ENCODE measurements at places on chromosomes 4 and X. TPM values are rescaled to one million over a fixed set of nuclear protein-coding genes. Genes with fewer than 3 reads are reported as not detected.

- H3K27me3 ChIP-seq, result no peaks in the 10 kb centered on the region
- no peak overlapping the region for H3K27ac ChIP-seq
- DNase-seq, result no peak
- no peaks in the 10 kb centered on the region for H3K36me3 ChIP-seq
- no peaks in the 10 kb centered on the region for H3K4me1 ChIP-seq
These were observed 435.2 kb upstream of the AMOT start for GRCh38 chrX:113275804-113276203.

DNA sequence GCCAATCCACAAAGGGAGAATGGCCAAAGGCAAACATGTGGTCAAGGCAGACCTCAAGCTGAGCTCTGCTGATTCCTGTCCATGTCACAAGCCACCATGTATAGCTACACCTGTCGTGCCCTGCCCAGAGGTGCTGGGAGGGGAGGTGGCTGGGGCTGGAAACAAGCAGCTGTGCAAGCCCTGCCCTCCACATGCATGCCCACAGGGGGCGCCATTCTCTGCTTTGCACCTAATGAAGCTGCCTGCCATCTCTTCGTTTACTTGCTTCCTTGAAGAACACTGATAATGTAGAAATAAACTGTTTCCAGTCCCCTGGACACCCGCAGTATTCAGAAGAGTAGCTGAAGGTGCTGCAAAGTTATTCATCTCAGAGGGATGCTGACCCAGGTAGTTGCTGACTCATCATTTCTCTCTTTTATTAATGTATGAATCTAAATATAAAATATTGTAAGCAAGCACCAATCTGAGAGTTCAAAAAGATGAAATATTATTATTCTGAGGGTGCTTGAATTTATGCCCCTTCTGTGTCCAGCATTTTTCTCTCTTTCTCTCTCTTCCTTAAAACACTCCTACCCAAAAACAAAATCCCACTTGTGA, 278.6 kb downstream of the ADGRA3 start:
- H3K36me3 ChIP-seq, result no peaks in the 10 kb centered on the region
- no peak overlapping the region for H3K27ac ChIP-seq
- no peaks in the 10 kb centered on the region for H3K27me3 ChIP-seq
- no peaks in the 10 kb centered on the region for H3K4me1 ChIP-seq
- no peak for DNase-seq

GRCh38 chrX:19684311-19684710, 169.0 kb upstream of the MAP3K15 start:
- DNase-seq, result no peak
- H3K4me3 ChIP-seq, result no peak overlapping the region
- H3K4me1 ChIP-seq, result peaks cover 7% of the 10 kb centered on the region
- H3K27ac ChIP-seq, result no peak overlapping the region
- H3K36me3 ChIP-seq, result no peaks in the 10 kb centered on the region

GRCh38 chrX:15500497-15500966, at the start of gene BMX:
Gene BMX, plus strand, starts transcription at chrX:15500807. Its CDS starts 7,547 bp downstream, at chrX:15508354.
- no peak for DNase-seq
- no peak within 1 kb of the TSS for H3K4me3 ChIP-seq
- H3K36me3 ChIP-seq, result no peaks in the 10 kb centered on the region
- no peak within 1 kb of the TSS for H3K27ac ChIP-seq

- no peak overlapping the region for H3K27ac ChIP-seq
- no peak overlapping the region for H3K4me3 ChIP-seq
- H3K36me3 ChIP-seq, result peaks cover 2% of the 10 kb centered on the region
- H3K27me3 ChIP-seq, result no peaks in the 10 kb centered on the region
These were observed 168.5 kb downstream of the FAT4 start for GRCh38 chr4:125483278-125483677.

GRCh38 chr4:139279760-139280620, at the start of gene MGARP:
Gene MGARP, minus strand, starts transcription at chr4:139280225. Its CDS starts 67 bp downstream, at chr4:139280158.
- H3K27me3 ChIP-seq, result no peaks in the 10 kb centered on the region
- no peaks in the 10 kb centered on the region for H3K36me3 ChIP-seq
- no peak within 1 kb of the TSS for H3K27ac ChIP-seq
- peak within 1 kb of the TSS; percentile 66 for H3K4me3 ChIP-seq
- peak; percentile 27 for DNase-seq
- peaks cover 20% of the 10 kb centered on the region for H3K4me1 ChIP-seq

DNA sequence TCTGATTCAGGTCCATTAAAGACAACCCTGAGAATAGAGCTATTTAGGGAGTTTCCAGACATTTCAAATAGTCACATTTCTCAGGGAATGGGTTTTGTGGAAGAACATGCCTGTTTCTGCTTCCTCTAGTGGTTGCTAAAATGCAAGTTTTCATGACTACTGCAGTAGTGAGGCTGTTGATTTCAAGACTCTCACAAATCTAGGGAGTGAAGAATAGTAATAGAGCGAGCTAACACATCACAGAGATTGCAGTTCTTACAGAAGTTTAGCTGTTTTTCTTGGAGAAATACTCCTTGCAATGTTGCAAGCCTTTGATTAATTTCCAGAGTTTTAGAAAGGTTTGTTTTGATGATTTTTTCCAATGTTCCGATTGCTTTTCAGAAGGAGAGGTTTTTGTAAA, 610.2 kb upstream of the HTR2C start:
- no peak for DNase-seq
- no peaks in the 10 kb centered on the region for H3K4me1 ChIP-seq
- no peak overlapping the region for H3K27ac ChIP-seq
- no peaks in the 10 kb centered on the region for H3K36me3 ChIP-seq
- no peak overlapping the region for H3K4me3 ChIP-seq

GRCh38 chr4:80535551-80535950, 200.0 kb downstream of the CFAP299 start:
- H3K36me3 ChIP-seq, result no peaks in the 10 kb centered on the region
- H3K27ac ChIP-seq, result no peak overlapping the region
- no peaks in the 10 kb centered on the region for H3K27me3 ChIP-seq
- H3K4me1 ChIP-seq, result no peaks in the 10 kb centered on the region
- DNase-seq, result no peak
- H3K4me3 ChIP-seq, result no peak overlapping the region

GRCh38 chr4:182700362-182701160, 216.6 kb downstream of the DCTD start:
- no peaks in the 10 kb centered on the region for H3K36me3 ChIP-seq
- H3K27ac ChIP-seq, result no peak overlapping the region
- H3K4me1 ChIP-seq, result no peaks in the 10 kb centered on the region
- H3K4me3 ChIP-seq, result no peak overlapping the region

GRCh38 chr4:114209584-114209983, 230.1 kb upstream of the ARSJ start:
- H3K27ac ChIP-seq, result no peak overlapping the region
- DNase-seq, result no peak
- no peaks in the 10 kb centered on the region for H3K27me3 ChIP-seq
- H3K4me3 ChIP-seq, result no peak overlapping the region
- H3K4me1 ChIP-seq, result no peaks in the 10 kb centered on the region

DNA sequence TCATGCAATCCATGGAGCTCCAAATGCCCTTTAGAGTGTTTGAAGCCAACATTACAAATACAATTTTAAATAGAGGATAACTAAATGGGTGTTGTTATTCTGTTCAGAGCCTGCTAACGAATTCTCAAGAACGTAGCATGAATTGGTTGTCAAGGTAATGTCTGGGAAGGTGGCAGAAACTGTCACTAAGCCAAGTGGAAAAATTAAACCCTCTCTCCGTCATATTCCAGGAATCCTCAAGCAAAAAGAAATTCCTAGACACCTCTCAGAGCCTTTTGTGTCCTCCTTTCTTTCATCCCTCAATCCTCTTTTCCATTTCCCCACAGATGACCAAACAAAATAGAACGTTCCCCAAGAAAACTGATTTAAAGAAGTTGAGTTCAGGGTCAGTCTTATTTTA, 204.0 kb downstream of the MID1 start:
- H3K27me3 ChIP-seq, result no peaks in the 10 kb centered on the region
- no peak for DNase-seq

DNA sequence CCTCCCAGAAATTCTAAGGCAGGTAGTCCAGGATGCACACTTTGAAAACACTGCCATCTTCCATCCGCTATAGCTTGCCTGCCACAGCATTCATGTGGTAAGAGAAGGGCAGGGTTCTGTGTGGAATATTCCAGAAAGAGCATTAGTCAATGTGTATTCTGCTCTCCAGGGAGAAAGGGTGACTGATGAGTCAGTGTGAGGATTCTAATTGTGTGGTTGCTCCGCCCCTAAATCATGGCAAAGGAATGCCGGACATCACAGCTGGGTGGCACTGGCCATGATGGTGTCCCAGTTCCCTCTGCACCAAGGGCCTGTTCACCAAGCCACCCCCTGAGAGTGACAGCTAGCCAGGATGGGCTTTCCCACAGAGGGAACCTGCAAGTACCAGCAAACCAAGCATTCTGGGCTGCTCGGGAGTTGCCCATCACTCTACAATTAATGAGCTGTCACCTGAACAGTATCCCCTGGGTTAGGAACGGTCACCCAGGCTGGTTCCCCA, 9.5 kb downstream of the IDS start:
- no peaks in the 10 kb centered on the region for H3K27me3 ChIP-seq
- peaks cover 28% of the 10 kb centered on the region for H3K36me3 ChIP-seq
- H3K4me3 ChIP-seq, result no peak overlapping the region
- peak; percentile 83 for DNase-seq
- H3K4me1 ChIP-seq, result peaks cover 38% of the 10 kb centered on the region
- peak overlapping the region; percentile 84 for H3K27ac ChIP-seq

DNA sequence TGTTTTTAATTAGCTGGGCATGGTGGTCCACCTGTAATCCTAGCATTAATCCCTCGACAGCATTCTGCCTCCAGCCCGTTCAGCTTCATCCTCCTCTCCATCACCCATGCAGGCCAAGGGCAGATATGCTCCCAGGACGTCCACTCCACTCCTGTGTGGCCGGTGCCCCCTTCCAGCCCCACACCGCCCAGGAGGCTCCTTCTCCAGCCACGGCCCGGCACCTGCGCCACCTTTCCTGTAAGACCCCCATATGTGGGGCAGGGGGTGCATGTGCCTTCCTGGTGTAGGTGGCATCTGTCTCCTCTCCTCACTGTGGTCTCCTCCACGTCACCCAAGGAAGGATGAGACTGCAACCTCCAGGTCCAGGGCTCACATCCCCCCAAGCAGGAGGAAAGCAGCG, 57.0 kb upstream of the MXD4 start:
- no peaks in the 10 kb centered on the region for H3K27me3 ChIP-seq
- no peaks in the 10 kb centered on the region for H3K36me3 ChIP-seq
- no peak for DNase-seq

DNA sequence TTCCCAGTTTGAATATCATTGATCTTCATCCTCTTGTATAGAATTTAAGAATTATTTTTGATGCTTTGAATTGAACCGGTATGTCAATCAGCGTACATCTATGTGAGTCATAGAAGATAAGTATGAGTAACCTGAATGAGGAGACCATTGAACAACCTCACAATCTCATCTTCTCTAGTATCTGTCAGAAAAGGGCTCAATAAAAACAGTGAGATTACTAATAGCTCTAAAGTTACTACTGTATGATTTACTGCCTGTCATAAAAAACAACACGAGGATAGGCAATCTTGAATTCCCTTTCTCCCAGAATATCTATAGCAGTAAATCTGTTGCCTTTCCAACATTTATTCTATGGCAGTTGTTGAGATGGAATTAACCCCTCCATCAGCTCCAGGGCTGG, 36.1 kb downstream of the PHOX2B start:
- DNase-seq, result no peak
- no peak overlapping the region for H3K27ac ChIP-seq
- no peaks in the 10 kb centered on the region for H3K4me1 ChIP-seq

DNA sequence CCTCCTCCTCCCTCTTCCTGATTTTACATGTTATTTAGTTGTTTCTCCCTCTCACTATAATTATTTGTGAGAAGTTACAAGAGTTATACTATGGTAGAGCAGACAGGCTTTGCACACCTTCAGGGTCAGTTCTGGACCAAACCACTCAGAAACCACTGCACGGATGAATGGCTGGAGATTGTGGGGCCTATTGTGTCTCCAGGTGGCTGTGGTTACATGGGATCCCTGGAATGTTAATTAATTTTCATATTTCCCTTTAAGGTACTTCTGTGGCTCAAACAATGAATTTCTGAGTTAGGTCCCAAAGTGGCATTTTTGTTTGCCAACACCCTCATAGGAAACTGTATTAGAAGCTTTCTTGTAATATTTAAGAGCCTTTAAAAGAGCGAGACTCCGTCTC, 151.9 kb downstream of the BMPR1B start:
- no peaks in the 10 kb centered on the region for H3K4me1 ChIP-seq
- DNase-seq, result peak; percentile 40
- H3K36me3 ChIP-seq, result no peaks in the 10 kb centered on the region
- H3K27me3 ChIP-seq, result no peaks in the 10 kb centered on the region

Gene PDZD4
- 9.9 TPM for total RNA-seq

Gene CABS1
- total RNA-seq, result not detected

Gene MAGEA8
- total RNA-seq, result not detected
